Stimulated activated CD4-positive, alpha-beta T cell treated with anti-CD3 and anti-CD28 coated beads, Interleukin-2, amount 100 ng/mL, for 48 hours (primary cell): ENCODE measurements at places on chromosomes 1 and 21.

DNA sequence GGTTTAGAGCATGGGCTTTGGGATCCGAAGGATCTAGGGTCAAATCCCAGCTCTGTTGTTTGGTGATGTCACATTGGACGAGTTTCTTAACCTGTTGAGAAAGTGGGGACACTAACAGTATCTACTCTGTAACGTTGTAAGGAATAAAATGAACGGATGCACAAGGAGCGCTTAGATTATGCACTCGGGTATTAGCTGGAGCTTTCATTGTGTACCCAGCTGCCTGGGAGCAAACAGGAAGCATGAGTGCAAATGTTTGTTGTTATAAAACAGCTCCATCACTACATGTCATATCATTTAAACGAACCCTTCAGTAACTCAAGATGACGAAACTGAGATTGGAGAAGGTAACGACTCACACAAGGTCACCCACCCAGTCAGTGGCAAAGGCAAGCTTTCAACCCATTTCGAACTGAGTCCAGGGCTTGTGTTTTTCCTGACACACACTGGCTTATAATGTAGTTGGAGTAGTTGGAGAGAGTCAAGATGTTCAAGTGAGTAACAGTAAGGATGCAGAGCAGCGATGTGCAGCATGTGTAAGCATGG is 16.2 kb upstream of the SLC6A17 start:
- no peak for DNase-seq

DNA sequence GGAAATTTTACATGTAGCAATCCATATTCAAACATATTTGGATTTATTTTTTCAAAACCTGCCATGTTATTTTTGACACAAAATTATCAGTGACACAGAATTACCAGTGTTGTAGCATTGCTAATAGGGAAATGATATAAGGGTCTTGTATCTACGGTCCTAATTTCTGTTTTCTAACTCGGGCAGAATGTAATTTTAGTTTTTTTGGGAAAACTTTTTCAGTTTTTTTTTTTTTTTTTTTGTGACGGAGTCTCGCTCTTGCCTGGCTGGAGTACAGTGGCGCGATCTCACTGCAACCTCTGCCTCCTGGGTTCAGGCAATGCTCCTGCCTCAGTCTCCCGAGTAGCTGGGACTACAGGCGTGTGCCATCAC is 2.6 kb downstream of the UQCRH start:
- no peak for DNase-seq

- peak; percentile 46 for DNase-seq
Observed at GRCh38 chr1:6028042-6028850, 17.4 kb upstream of the KCNAB2 start.

DNA sequence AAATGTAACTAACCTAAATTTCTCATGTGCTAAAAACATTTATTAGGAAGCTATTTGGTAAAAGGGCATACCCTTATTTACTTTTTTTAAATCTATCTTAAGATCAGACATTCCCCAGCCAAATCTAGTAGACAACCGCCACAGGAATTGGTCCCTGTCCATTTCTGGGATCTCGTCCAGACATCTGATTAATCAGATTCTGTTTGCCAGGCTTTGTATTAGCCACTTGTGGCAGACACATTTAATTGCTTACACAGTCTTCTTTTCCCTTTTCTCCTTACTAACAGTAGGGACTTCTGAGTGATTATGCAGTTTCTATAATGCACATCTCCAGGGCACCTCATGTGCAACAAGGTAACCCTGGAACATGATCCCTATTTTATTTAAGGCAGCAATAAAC is 449.0 kb upstream of the RGS18 start:
- DNase-seq, result no peak

DNA sequence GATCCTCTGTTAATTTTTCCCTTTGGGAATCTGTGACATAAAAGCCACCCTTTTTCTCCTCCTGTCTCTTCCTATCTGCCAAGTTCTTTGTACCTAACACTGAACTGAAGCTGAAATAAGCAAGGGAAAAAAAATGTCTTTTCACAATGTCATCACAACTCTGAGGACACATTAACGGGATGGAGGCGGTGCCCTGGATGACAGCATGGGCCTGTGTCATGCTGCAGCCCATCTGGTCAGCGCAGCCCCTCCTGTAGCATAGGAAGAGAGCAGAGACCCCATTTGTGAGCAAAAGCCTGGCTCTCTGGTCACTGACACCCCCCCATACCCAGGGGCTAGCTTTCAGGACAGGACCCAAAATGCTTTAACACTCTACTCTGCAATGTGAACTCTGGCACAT is 22.5 kb downstream of the SYT2 start:
- DNase-seq, result no peak

DNA sequence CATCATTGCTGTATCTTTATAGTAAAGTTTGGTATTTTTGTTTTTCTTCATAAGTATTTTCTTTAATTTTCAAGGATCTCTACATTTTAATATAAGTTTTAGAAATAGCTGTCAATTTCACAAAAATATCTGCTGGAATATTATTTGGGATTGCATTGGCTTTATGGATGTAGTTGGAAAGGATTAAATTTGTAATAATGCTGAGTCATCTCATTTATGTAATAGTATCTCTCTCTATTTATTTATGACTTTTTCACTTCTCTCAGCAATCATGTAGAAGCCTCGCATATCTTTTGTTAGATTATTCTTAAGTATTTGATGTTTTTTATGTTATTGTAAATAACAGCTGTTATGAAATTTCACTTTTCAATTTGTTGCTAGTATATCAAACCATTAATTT is 223.1 kb upstream of the POGK start:
- DNase-seq, result no peak

DNA sequence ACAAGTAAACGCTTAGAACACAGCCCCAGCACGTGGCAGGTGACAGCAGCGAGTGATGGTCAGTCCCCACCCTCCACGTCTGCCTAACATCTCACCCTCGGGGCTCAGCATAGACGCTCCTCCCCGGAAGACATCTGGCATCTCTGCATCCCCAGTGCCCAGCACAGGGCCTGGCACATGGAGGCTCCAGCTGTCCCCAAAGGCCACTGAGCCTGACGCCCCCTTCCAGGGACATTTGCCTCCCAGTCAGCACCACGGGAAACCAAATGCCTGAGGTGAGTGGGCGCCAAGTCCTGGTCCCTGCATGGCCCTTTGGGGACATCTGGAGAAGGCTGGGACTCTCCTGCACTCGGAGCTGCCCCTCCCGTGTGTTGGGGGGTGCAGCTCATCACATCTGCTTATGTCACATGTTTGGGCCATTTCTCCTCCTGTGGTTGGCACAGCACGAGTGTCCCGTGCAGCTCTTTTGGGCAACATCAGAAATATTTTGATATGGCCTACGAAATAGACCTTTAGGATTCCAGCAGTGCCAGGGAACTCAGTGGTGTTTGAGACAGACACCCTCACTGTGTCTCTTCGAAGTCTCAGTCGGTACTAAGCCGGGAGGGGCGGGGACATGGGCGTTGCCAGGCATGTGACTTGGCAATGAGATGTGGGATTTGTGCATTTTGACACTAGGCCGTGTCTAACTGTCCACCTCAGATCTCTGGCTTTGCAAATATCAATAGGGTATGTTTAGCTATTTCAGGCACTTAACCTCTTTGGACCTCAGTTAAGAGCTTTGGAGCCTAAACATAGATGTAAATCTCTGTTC is 315.0 kb downstream of the PTPRU start:
- no peak for DNase-seq

GRCh38 chr1:223531742-223532341 is 133.7 kb downstream of the CAPN8 start:
- peak; percentile 51 for DNase-seq

- no peak for DNase-seq
Observed at GRCh38 chr1:33228935-33229487, 27.3 kb upstream of the ZNF362 start.

- no peak for DNase-seq
Observed at GRCh38 chr21:27681841-27682240, 715.0 kb upstream of the ADAMTS5 start.

- DNase-seq, result no peak
Observed at GRCh38 chr1:41161846-41162245, 80.3 kb downstream of the SCMH1 start.

- no peak for DNase-seq
Observed at GRCh38 chr1:7726623-7727022, 44.5 kb upstream of the VAMP3 start.

DNA sequence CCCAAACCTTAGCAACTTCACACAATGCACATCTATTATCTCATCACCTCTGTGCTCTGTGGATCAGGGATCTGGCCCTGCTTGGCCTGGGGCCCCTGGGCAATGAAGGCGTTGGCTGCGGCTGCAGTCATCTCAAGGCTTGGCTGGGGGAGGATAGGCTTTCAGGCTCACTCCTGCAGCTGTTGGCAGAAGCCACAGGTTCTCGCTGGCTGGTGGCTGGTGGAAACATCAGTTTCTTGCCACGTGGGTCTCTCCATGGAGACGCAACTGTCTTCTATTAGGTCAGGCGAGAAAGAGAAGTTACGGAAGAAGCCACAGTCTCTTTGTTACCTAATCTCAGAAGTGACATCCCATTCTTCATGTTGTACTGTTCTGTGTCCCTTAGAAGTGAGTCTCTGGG is 3.6 kb upstream of the NPPA start:
- no peak for DNase-seq

- DNase-seq, result peak; percentile 52
Observed at GRCh38 chr1:2229037-2229864, 1.1 kb downstream of the SKI start.

DNA sequence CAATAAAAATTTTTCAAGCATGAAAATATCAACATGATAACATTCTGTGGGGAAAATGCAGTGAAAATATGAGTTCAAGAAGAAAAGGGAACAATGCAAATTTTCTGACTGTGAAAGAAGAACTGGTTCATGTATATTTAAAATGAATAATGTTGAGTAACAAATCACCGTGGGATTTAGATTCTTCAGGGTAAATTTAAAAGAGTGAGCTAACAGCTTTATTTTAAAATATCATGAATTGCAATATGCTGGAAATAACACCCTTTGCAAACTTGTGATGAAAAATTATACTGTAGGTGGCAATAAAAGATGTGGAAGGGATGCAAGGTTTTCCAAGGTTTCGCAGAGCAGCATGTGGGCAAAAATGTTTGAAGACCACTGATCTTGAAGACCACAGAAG is 13.2 kb upstream of the SSX2IP start:
- no peak for DNase-seq

- no peak for DNase-seq
Observed at GRCh38 chr1:152034324-152034653, 2.5 kb downstream of the S100A11 start.

DNA sequence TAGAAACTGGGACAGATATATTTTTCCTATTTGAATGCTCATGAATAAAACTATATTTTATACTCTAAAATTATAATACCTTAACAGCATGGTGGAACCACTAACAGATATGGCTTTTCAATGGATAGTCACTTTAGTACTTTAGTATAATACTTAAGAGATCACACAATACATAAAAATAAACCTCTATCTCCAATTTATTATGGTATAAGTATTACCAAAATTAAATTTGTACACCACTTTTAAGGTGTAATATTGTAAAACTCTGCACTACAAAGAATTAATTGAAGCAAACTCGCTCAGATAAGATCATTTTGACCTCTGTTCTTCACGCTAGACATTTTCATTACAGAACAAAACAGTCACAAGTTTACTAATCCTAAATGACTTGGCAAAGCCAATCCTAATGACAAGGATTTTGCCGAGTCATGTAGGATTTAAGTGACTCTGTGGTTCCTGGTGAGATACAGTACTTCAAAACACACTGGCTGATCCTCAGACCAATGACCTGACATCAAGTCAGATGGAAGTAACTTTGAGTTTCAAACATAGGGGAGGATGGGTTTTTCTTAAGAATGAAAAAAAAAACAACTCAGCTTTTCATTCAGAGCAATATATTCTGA is 200.6 kb downstream of the SMYD3 start:
- DNase-seq, result no peak

- DNase-seq, result no peak
Observed at GRCh38 chr21:17779496-17779895, 39.7 kb downstream of the C21orf91 start.

DNA sequence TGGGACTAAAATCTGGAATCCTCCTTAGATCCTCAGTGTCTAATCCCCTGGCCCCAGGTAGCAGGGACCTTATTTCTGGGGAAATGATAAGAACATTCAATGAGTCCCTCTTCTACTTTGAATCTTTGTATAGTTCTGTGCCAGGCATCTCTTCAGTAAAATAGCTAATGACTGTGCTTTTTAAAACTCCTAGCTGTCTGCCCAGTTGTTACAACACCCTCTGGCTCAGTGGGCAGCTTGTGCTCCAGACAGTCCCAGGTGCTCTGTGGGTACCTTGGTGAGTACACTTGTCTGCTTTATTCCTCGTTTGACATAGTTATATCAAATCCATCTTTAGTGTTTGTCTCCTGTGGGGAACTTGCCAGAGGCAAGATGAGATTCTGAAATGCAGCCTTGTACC is 18.0 kb downstream of the TGFB2 start:
- no peak for DNase-seq

DNA sequence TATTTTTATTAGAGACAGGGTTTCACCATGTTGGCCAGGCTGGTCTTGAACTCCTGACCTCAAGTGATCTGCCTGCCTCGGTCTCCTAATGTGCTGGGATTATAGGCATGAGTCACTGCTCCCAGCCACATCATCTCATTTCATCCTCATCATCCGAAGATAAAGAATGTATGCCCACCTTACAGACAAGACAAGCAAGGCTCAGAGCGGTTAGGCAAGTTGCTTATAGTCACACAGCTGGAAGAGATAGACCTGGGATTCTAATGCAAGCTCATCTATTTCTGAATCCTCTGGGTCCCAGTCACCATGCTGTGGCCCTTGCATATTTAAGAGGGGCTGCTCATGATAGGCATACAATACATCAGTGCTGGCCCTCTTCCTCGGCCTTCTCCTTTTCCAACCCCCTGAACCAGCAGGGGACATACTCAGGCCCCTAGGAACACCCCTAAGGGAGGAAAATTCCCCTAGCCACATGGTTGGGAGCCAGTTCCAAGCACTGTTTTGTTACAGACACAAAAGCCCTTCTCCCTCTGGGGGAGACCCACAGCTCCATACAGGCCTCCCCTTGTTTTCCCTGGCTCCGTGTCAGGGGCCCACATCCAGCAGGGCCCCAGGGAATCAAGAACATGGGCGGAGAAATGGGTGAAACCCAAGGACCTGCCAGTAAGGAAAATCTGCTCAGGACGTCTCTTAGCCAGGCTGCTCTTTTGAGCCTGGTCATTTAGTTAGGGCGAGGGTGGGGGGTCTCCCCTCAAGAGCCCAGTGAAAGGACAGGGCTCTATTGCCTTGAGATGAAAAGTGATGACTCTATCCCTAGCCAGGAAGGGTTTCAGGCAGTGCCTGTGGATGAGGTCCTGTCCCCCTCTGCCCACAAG is 6.9 kb downstream of the CSRP1 start:
- DNase-seq, result no peak
